ENCODE measurements at places on chromosomes 1 and 21.

DNA sequence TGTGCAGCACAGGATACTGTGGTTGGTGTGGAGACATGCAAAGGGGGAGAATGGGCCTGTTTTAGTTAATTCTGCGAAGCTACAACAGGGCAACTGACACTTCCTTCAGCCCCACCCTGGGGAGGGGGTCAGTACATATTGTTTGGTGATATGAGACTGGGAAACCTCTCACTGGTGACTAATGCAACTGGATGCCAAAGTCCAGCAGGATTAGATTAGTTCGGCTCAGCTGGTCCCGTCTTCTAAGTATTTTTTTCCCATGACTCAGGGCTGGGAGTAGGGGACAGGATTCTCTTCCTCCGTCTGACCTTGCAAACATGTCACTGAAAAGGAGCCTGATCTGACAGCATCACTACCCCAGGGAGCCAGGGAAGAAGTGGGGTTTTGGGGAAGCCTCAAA is 43.0 kb downstream of the PLXNA2 start:
- DNase-seq = no peak

DNA sequence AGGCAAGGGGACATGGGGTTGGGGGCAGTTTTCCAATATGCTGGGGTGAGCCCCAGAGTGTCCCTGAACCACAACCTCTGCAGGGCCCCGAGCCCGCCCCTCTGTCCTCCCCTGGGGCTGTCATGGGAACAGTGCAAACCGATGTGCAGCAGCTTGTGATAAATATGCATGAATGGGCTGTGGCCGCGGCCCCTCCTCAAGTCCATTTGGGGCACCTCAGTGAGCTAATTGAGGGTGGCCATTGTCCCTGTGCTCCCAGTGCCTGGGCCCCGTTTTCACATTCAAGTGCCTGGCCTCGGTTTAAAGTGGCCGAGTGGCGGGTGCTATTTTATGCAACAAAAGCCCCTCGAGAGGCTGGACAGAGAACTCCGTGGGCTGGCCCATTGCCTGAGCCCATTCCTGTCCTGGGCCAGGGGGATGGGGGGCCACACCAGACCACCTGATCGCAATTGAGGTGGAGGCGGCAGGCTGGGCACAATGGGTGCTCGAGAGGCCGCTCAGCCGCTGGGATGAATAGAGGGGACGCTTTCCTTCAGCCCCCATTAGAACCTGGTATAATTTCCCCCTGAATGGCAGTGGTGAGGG is 193.7 kb downstream of the FOXD2 start:
- DNase-seq = no peak

DNA sequence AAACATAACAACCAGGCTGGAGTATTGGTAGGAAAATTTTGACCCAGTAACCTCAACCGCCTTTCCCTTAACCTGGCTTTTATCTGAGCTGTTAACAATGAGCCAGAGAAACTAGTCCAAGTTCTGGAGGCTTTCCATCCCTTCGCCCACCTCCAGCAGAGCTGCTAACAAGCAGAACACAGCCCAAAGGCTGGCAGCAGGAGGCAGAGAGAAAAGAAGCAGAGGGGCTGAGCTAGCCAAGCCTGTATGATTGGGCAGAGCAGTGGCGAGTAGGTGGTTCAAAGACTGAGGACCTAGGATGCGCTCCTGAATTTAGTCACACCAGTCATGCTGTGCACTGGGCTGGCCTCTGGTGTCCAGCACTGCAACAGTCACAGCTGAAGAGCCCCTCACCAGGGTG is 123.0 kb downstream of the TNR start:
- DNase-seq = no peak

- no peak for DNase-seq
Measured at GRCh38 chr1:11407301-11407994, 71.5 kb upstream of the DISP3 start.

GRCh38 chr1:25451908-25452307 is 21.2 kb downstream of the MACO1 start:
- no peak for DNase-seq

GRCh38 chr1:21759818-21760217 is 23.1 kb downstream of the USP48 start:
- no peak for DNase-seq

DNA sequence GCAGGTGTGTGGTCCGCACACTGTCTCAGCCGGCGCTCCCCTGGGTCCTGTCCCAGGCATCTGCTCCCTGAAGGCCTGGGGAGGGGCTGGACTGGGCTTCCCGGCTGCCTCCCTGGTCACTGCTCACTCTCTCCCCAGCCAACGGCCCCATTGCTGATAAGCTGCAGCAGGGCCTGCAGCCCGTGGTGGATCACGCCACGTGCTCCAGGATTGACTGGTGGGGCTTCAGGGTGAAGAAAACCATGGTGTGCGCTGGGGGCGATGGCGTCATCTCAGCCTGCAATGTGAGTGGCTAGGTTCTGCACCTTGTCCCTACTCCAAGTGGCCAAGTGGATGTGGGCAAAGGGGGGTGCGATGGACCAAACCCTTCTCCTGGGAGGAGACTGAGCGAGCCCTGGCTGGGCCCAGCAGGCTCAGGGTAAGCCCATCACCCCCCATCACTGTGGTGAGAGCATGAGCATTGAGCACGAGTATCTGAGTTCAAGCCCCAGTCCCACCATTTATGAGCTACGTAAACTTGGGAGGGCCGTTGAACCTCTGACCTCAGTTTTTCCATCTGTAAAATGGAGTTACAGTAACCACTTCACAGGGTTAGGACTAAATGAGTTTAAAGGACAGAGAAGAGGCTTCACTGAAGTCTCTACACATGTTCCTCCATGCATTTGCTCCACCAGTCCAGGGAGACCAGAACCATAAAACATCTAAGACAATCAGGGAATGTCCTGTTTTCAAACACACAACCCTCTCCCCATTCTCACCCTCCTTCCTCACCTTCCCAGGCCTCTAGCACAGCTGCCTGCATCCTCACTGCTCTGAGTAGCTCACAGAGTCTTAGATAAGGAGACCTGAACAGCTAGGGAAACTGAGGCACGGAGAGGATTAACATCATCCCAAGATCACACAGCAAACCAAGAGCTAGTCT is 6.5 kb downstream of the CTRC start:
- DNase-seq = no peak

DNA sequence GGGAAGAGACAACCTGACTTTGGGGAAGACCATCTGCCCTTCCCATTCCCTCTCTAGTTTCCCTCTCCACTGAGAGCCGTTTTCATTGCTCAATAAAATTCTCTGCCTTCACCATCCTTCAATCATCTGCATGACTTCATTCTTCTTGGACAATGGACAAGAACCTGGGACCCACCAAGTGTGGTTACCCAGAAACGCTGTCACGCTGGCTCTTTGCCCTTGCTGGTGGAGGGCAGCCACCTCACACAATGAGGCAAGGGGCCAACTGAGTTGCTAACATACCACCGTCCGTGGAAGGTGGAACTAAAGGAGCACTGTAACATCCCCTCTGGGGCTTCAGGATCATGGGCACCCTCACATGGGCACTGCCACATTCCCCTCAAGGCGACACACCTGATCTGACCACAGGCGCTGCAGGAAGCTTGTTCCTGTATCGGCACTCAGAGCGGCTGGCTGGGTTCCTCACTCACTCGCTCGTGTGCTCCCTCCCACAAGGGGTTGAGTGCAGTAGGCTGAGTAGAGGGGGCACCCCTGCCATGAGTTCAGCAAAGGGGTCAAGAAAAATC is 652.4 kb downstream of the PLPP3 start:
- DNase-seq = no peak

- no peak for DNase-seq
Measured at GRCh38 chr21:34008618-34009017, 64.8 kb upstream of the MRPS6 start.

DNA sequence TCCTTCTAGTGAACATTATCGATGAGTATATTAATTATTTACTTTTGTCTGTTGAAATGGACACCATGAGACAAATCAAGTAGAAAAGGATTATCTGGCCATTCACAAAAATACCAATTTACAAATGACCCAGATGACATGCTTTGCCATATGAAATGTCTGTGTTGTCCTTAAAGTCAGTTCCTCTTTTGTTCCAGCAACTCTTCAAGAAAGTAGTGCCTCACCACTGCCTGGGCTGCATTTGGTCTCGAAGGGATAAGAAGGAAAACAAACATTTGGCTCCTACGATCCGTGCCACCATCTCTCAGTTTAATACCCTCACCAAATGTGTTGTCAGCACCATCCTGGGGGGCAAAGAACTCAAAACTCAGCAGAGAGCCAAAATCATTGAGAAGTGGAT is 79.6 kb downstream of the RGL1 start:
- DNase-seq = no peak

- no peak for DNase-seq
Measured at GRCh38 chr1:24713176-24713575, 32.1 kb upstream of the CLIC4 start.

Measured in GOT3 (cell line).